Esophagus muscularis mucosa (tissue), 4 donors: ENCODE measurements at places on chromosomes 5 and 9. TPM values are rescaled to one million over a fixed set of nuclear protein-coding genes. Genes with fewer than 3 reads are reported as not detected.

IFNK gene
- not detected for total RNA-seq

- DNase-seq, result no peak
These were observed 55.2 kb upstream of the JAK2 start for GRCh38 chr9:4929917-4930316.

- no peak for DNase-seq
These were observed 33.5 kb downstream of the PRKACG start for GRCh38 chr9:68980341-68980914.

DNA sequence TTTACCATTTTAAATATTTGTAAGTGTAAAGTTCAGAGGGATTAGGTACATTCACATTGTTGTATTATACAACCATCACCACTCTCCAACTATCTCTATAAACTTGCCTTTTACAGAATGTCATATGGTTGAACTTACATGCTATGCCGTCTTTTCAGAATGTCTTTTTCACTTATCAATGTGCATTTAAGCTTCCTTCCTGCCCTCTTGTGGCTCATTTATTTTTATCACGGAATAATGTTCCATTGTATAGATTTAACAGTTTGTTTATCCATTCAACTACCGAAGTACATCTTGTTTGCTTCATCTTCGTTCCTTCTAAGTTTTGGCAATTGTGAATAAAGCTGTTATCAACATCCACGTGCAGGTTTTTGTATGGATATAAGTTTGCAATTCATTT, 133.3 kb upstream of the C6 start:
- DNase-seq, result no peak

- DNase-seq, result no peak
These were observed 43.0 kb downstream of the ARHGAP26 start for GRCh38 chr5:142813220-142813619.
